ENCODE measurements at places on chromosomes 16 and 17.

GRCh38 chr16:66121466-66121865 lies 245.0 kb upstream of the CDH5 start:
- no peak for DNase-seq

DNA sequence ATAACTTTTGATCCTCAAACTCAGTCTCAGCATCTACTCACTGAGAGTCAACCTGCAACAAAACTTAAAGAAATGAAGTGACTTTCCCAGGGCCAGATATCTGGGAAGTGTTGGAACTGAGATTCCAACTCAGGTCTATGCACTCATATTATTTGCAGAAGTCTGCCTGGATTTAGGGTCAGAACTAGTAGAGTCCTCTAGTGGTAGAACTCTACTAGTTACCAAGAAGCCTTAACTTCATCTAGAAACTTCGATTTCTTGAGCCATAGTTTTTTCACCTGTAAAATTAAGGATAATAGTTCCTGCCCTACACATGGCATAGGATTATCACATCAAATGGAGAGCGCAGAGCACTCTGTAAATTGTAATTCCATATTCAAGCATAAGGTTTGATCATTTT lies 23.4 kb upstream of the KRT24 start:
- no peak for DNase-seq

GRCh38 chr17:27339198-27339835 lies 45.4 kb downstream of the WSB1 start:
- no peak for DNase-seq

GRCh38 chr16:86610779-86611524 lies 32.6 kb downstream of the FOXL1 start:
- DNase-seq: no peak

- DNase-seq: no peak
Measured at GRCh38 chr17:30495586-30495985, 18.4 kb downstream of the GOSR1 start.

GRCh38 chr17:70896843-70897242 lies 727.5 kb downstream of the KCNJ2 start:
- DNase-seq: no peak

DNA sequence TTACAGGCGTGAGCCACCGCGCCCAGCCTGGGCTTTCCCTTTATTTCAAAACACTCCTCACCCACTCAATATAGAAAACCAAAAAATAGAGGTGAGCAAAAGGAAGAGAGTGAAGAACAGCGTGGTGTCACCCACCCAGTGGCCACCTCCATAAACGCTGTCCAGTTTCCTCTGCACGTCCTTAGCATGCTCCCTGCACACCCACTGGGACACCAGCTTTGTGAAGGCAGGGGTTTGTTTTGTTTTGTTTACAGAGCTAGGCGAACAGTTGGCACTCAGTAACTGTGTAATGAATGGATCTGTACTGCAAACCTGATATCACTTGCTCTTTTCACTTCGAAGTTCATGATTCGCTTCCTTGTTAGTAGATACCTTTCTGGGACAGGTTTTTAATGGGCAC lies 73.0 kb downstream of the PRKCB start:
- no peak for DNase-seq

- DNase-seq: no peak
Measured at GRCh38 chr17:38658741-38659345, 15.9 kb downstream of the EPOP start.

DNA sequence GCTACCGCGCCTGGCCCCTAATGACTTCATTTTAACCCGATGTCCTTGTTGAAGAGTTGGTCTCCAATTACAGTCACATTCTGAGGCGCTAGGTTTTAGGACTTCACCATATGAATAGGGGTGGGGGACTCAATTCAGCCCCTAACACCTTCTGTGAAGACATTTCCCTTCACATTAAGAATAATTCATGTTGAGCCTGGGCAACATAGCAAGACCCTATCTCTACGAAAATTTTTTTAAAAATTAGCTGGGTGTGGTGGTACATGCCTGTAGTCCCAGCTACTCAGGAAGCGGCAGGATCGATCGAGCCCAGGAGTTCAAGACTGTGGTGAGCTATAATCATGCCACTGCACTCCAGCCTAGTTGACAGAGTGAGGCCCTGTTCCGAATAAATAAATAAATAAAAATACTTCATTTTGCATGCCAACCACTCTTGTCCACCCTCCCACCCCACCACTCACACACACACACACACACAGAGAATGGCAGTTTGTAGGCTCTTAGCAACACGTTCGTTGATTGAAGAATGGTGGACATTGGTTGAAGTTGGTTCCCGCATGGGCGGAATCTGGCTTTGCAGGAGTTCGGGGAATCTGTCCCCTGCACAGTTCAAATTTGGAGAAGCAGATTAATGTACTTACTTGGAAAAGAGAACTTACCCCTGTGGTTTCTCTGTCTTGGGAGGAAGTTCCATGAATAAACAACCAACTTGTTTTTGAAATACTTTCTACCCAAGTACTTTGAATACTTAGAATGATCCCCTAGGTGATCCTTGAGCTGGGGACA lies 27.8 kb upstream of the TVP23A start:
- no peak for DNase-seq
